Cardiac muscle cell (in vitro differentiated cells and primary cell): ENCODE measurements at places on chromosomes 13 and 19.

DNA sequence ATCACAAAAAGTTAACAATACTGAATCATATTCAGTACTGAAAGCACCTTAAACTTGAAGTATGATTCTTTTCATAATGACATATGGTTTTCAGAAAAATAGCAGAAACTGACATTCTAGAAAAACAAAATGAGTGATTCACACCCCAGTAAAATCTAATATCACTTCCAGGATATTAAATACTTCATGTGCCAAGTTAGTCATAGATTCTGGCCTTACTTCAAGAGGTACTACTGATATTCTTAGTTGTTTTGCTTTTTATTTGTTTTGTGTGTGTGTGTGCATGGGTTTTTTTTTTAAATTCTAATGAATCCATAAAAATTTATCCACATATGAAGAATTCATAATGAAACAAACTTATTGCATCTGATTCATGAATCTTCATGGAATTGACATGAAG is 207.9 kb upstream of the UFM1 start:
- no peak for DNase-seq

GRCh38 chr13:91417660-91418325 is 19.4 kb downstream of the GPC5 start:
- DNase-seq = no peak

- no peak for DNase-seq
Measured at GRCh38 chr13:25608181-25608580, 236.4 kb downstream of the ATP8A2 start.

DNA sequence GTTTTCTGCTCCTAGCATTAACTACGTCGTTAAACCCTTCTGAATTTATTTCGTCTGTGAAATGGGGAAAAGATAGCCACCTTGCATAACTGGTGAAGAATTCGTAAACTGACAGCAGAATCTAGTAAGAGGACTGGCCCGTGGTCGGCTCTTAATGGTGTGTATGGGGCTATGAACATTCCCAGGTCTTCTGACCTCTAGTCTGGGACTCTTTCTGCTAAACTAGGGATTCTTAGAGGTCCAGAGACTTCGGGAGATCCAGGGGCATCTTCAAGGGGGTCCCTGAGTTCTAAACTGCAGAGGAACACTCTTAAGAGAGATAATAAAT is 231.1 kb upstream of the SERP2 start:
- DNase-seq = no peak

- no peak for DNase-seq
Measured at GRCh38 chr19:3073159-3073563, 10.9 kb upstream of the TLE5 start.

GRCh38 chr13:28448651-28449358 is 46.1 kb downstream of the FLT1 start:
- DNase-seq = no peak
